ENCODE measurements at places on chromosomes 6 and 20. TPM values are rescaled to one million over a fixed set of nuclear protein-coding genes. Genes with fewer than 3 reads are reported as not detected.

Gene PEDS1
- 28.6 TPM for total RNA-seq

GRCh38 chr20:3340443-3340842, 67.0 kb downstream of the DNAAF9 start:
- peak; percentile 49 for DNase-seq

DNA sequence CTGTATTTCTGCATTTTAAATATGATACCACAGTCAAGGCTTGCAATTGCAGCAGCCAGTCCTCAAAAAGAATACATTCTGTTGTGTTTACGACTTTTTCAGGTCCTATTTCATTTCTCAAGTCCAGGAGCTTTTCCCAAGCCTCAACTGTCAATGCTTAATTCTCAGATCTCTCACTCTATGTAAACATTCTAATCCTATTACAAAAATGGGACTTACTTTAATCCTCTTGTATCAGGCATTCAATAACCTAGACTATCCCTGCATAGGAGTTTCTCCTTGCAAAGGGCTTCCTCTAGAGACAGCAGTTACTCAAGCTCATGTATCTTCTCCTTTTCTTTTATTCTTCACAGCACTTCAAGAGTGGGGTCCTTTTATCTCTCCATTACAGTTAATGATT, 1293.0 kb downstream of the GRIK2 start:
- DNase-seq: no peak

Gene OR2B6
- total RNA-seq: not detected

- no peak for DNase-seq
Measured at GRCh38 chr6:77620278-77620882, 32.5 kb upstream of the MEI4 start.

Gene HLA-G
- 0.52 TPM for total RNA-seq

Gene VWA7
- total RNA-seq: 18.5 TPM

- DNase-seq: no peak
Measured at GRCh38 chr6:88302769-88303225, 136.7 kb upstream of the CNR1 start.

Gene TTK
- total RNA-seq: 0.92 TPM

DNA sequence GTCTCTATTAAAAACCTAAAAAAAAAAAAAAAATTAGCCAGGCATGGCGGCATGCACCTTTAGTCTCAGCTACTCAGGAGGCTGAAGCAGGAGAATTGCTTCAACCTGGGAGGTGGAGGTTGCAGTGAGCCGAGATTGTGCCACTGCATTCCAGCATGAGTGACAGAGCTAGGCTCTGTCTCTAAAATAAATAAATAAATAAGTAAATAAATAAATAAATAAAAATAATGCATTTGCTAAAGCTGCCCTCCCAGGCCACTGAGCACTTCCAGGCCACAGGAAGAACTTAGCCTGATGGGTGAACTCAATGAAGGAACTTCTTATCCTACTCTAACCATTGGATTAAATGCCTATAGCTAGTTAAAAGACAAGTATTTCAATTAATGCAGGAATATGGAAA, 104.9 kb downstream of the SYNDIG1 start:
- DNase-seq: no peak

- no peak for DNase-seq
Measured at GRCh38 chr20:32583581-32584070, 1.5 kb downstream of the NOL4L start.

Gene SMLR1
- total RNA-seq: 2.8 TPM

DNA sequence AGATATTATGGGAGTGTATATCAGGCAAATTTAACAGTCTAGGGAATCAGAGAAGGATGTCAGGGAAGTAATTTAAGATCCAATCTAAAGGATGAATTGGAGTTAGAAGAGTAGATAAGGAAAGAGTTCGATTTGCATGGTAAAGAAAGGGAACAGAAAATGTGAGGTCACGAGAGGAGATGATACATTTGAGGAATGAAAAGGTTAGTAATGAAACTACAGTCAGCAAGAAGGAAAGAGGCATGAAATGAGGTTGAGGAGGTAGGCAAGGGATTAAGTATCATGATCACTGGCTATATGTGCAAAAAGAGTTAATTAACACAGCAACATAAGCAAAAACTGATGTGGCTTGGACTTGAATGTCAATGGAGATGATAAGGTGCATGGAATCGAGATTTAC, 22.4 kb downstream of the ZNF318 start:
- DNase-seq: no peak

DNA sequence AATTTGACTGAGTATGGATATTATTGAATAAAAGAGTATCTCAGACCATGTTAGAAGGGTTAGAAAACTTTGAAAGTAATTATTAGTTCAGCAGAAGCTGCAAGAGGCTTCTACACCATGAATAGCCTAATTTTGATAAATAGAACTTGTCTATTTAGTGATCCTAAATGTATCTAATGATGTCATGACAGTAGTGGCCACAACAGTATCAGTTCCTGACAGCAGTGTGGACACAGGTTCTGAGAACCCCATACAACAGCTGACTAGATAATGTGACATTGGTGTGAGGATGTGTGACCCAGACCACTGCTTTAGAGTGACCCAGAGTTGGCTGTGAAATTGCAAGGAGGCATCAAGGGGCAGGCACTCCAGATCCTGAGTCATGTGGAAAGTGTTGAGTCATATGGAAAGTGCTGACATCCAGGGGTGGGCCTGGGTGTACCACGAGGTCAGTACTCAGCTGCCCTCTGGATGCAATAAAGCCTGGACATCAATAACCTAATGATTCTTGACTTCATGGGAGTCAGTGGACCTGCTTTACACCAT, 754.7 kb downstream of the DHX35 start:
- no peak for DNase-seq

DNA sequence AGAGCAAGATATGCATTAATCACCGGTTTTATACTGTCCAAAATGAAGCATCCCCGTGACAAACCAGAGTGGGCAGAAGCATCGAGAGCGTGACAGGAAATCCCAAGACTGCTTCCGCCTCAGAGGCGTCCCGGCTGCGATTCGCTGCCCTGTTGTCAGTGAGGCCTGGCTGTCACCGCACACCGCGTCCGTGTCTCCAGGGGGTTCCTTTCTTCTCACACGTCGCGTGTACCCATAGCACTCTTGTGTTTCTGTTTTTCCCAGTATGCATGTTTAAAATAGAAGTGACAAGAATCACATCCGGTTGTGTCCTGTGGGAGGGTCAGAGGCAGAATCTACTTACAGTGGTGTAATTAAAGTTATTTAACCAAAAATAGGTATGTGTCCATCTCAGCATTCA, 8.3 kb upstream of the ADRM1 start:
- no peak for DNase-seq

GRCh38 chr6:490251-491037, 98.9 kb downstream of the IRF4 start:
- DNase-seq: no peak

GRCh38 chr20:53635221-53635620, 41.6 kb upstream of the ZNF217 start:
- no peak for DNase-seq

- DNase-seq: no peak
Measured at GRCh38 chr6:28867086-28867409, 56.7 kb downstream of the TRIM27 start.

Gene ARHGAP18
- total RNA-seq: 17.2 TPM

GRCh38 chr20:35887393-35888064, 66.8 kb downstream of the SCAND1 start:
- no peak for DNase-seq

Gene BEND3
- 5.7 TPM for total RNA-seq

DNA sequence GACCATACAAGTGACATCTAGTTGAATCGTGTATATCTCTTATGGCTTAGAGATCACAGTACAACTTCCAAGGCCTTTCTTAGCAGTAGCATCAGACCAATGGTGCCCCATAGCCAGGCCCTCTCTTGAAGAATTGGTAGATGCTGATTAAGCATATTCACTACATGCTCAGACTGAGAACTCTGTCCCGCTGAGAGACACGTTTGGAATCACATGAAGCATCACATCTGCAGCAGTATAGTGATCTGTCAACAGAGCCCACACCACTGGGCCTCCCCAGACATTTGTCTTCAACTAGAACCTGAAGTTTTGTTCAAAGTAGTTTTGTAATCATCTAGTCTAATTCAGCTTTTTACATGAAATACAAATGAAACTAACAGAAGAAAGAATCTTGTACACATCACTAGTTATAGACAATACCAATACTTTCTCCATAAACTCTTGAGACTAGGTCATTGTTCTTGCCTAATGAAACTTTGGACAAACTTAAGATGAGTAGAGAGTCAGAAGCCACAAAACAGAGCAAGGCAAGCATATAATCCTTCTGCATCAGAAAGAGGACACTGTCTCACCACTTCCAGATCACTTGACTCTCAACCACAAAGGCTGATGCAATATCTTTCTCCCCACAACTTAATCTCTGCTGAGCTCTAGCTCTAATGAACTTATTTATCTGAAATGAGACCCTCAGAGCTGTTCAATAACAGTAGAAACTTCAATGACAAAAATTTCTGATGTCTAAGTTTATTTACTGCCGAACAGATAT, 182.7 kb downstream of the TBX18 start:
- no peak for DNase-seq

DNA sequence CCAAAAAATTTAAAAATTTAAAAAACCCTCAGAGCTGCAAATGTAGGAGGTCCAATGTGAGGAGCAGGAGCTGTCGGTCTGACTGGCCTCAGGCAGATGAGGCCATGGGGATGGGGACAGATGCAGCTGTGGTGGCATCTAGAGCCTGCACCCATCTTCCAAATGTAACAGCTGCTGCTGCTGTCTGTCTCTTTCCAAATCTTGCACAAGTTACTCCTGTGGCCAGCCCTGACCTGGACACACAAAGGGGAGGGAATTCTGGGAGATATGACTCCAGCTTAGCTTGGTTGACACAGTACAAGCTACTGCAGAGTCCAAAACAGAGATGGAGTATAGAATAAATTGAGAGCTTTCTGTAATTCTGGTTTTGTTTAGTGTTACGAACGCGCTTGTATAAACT, 115.2 kb downstream of the PRND start:
- no peak for DNase-seq

Gene SCUBE3
- total RNA-seq: 0.37 TPM

Gene CGA
- not detected for total RNA-seq

DNA sequence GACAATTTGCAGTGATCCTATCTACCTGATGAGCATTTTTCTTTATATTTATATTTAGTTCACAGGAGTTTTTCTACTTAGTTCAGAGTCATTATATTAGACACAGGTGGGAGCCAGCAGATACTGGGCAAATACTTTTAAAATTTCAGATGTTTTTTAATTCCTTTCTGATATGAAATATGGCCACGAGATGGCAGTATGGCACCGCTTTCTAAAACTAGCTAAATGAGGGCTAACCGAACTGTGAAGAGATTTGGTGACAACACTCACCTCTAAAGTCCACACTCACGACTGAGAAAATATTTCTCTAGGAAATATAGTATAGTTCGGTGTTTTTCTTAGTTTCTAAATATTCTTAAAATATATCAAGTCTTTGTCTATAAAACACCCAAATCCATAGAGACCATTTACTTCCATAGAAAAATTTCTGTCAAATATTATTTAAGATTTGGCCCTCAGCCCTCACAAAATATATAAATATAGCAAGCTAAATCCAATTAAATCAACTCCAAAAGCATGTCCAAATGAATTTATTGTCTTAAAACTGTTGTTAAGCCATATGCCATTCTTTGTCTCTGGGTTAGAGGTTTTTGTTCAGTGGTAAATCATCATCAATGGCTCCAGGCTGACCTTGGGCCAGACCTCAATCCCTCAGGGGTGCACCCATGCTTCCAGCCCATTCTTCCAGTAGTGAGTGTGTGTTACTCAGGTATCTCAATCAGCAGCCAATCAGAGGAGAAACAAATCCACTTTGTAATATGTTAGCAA, 63.6 kb downstream of the HUS1B start:
- peak; percentile 53 for DNase-seq

GRCh38 chr6:89375427-89376267, 23.1 kb upstream of the UBE2J1 start:
- peak; percentile 44 for DNase-seq

Gene NRN1
- 6.4 TPM for total RNA-seq

GRCh38 chr6:151289399-151290007, 49.7 kb downstream of the AKAP12 start:
- no peak for DNase-seq

DNA sequence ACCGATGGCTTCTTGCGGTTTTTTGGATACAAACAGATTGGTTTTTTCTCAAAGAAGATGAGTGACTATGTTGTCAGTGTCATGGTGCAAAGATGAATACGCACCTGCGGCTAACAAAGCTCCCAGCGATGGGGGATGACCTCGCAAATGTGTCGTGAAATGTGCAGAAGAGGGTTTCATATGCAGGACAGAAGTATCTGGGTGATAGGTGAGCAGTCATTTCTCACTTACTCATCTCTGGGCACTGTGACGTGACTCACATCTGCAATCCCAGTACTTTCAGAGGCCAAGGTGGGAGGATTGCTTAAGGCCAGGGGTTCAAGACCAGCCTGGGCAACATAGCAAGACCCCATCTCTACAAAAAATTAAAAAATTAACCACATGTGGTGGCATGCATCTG, 216.3 kb downstream of the ERMARD start:
- no peak for DNase-seq

GRCh38 chr6:80457439-80457933, 351.0 kb downstream of the BCKDHB start:
- DNase-seq: peak; percentile 23

Gene SLC4A11
- 4.8 TPM for total RNA-seq

Gene RAD21L1
- total RNA-seq: not detected

DNA sequence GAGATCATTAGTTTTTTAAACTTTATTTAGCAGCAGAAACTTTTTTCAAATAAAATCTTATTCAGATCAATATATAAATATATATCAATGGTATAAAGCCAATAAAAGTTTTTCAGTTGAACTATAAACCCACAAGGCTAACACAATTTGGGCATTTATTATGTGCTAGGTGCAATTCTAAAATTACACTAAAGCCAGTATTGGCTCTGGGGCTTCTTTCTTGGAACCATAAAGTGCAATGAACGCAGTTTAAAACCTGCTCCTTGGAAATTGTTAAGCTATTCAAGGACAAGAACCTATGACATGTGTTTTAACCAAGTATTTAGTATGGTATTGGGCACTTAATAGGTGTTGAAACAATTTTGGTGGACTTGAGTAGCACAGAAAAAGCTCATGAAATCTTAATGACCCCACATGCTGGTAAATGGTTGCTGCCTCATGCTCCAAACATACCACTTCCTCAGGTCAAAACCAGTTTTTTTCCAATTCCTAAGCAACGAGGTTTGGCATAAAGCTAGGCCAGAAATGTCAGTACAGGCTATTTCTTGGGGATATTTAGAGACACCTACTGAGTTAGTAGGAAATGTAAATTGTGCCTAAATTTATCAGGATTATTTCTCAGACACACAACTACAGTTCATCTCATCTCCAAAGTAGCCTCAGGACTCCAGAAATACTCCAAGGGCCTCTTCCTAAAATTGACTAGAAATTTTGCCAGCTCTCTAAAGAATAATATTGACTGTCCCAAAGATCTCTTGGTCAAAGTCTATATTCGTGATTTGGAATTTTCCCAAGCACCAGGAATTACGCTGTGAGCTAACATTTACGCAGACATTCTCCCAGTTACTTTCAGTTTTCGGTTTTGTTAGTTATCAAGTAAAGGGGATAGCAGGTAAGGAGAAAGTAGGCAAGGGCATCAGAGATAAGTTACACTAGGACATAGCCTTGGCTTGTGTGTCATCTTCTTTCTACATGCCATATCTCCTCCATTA, 90.9 kb upstream of the LGSN start:
- no peak for DNase-seq

Gene MOXD1
- 3.8 TPM for total RNA-seq

Gene BPIFB2
- 0.17 TPM for total RNA-seq

Gene MCCD1
- not detected for total RNA-seq
